ENCODE measurements at places on chromosomes 7 and 10.

DNA sequence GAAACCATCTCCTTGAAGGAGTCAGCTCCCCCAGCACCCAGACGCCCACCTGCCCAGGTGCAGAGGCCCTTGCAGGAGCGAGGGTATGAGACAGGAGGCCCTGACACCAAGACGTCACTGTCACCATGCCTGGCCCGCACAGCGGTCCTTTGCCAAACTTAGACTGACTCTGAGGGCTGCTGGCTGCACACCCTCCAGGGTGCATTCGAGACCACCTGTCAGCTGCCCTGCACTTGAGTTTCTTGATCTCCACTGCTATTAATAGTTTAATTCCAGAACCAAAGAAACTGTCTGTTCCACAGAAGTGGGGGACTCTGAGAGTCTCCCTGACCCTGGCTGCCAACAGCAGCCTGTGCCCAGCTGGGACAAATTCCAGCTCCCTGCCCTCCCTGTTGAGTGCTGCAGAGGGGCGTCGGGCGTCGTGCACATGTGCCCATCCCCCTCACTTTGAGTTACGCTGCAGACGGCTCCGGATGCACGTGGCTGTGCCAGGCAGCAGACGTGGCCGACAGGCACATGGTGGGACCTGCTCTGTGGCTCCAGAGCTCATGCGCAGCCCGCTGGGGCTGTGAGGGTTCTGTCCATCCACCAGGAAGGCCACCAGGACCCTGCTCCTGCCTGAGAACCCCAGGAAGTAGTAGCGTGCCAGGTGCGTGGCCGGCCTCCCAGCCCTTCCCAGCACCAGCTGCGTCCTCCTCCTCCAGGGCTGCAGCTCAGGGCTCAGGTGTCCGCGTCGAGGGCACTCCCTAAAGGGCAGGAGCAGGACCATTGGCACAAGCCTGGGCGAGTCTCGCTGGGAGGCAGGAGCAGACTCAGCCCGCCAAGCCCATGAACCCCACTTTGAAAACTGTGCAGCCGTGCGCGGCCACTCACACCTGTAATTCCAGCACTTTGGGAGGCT lies 24.8 kb downstream of the ELFN1 start:
- peak; percentile 19 for DNase-seq

- no peak for DNase-seq
These were observed at the start of gene C7orf33 for GRCh38 chr7:148590471-148590870. Gene C7orf33, plus strand, starts transcription at chr7:148590766. Its CDS starts 160 bp downstream, at chr7:148590926.

DNA sequence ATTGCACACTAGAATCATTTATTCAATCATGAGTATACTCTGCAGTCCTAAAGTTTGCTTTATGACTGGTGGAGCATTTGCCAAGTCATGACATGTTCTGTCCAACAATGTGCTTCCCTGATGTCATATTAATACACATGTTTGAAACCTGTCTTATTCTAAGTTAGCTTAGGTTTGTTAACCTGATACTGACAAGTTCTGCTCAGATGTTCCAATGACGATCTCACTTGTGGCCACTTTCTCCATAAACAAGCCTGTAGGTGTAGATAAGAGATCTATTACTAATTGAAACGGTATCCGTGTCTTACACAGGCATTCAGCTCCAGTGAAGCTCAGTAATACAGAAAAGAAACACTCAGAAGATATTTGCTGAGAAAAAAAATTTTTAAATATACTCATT lies 64.9 kb downstream of the GPR37 start:
- DNase-seq: no peak

DNA sequence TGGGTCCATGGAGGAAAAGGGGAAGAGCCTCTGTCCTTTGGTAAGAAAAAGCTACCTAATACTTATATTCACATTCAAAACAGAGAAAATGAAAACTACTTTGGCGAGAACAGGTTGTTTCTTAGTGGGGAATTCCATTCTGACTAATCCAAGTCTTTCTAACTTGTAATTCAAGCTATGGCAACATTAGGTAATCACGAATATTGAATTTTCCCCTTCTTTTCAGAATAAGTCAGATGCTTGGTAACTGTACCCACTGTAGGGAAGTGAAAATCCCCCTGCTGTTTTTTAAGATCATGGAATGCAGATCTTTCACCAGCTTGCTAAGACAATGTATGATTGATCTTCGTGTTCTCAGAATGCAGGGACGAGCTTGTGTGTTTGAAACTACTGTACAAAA lies 384.4 kb downstream of the TCERG1L start:
- DNase-seq: no peak

DNA sequence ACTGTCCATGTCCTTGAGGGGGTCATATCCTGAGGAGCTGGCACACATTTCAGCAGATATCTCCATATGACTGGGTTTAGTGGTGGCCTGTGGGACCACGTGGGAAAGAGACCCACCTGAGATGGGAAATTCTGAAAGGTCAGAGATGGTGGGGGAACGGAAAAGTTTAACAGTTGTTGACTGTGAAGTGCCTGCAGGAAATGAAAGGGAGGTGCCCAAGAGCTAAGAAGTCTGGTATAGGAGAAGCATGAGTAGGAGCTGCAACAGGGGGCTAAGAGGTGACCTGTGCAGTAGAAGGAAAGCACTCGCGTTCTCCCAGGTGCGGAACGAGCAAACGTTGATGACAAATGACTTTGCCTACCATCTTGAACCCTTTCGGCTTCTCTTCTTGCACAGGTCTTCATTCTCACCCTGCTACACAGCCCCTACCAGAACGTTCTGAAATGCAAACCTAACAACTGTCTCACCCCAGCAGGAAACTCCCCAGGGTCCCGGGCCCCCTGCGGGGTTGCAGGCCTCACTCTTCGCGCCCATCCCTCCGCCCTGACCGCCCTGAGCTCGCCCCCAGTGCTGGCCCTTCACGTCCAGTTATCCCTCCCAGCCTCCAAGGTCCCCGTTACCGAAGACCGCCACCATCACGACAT lies 9.8 kb upstream of the FXYD4 start:
- DNase-seq: no peak

- DNase-seq: no peak
These were observed 4.6 kb downstream of the LANCL2 start for GRCh38 chr7:55369427-55370400.

GRCh38 chr10:127949831-127950230 lies 42.9 kb downstream of the PTPRE start:
- DNase-seq: no peak

- DNase-seq: peak; percentile 86
These were observed 81.9 kb upstream of the C1GALT1 start for GRCh38 chr7:7100432-7100849.

DNA sequence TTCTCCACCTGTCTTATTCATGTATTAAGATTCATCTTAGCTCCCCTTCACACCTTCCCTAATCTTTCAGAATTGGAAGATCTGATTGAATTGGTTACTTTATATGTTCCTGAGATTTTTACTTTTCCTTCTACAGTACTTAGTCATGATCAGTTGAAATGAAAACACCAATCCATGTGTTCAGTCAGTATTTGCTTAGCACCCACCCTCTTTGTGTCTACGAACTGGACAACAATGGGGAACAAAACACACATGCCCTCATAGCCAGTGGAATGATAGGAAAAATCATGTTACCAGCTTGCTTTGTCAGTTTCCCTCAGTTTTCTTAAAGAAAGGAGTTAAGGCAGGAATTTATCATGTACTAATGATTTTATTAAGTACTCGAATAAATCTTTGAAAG lies 2.0 kb downstream of the MASTL start:
- no peak for DNase-seq

DNA sequence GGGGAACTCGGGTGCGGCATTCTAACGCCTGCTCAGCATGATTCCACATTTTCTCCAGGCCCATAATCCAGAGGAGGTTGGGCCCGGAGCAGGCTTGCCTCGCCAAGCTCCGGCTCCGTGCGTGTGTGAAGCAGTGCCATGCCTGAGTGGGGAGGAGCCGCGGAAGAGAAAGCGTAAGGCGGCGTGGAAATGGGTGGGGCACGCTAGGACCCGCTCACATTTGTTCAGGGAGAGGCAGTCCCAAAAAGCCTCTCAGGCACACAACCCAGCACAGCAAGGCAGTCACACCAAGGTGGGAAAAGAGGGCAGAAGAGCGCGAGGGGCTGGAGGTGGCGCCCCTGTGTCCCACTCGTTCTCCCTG lies 695 bp upstream of the VDAC2 start:
- DNase-seq: peak; percentile 67

- DNase-seq: no peak
These were observed 159.2 kb downstream of the KCNMA1 start for GRCh38 chr10:77478247-77478961.

DNA sequence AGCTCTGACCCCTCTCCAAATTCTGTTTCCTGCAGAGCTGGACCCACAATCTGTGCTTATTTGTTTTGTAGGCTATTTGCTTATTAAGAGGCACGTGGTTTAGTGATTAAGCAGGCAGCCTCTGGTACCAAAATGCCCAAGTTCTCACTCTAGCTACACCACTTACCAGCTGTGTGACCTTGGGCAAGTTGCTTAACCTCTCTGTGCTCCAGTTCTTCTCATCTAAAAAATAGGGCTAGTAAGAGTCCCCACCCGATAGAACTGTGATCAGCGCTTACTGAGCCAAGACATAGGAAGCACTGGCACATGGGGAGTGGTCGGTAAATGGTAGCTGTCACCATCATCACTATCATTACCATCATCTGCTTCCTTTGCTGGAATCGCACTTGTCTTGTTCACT lies 20.8 kb downstream of the C10orf105 start:
- no peak for DNase-seq

- DNase-seq: no peak
These were observed 3.0 kb downstream of the NAMPT start for GRCh38 chr7:106281585-106282318.

DNA sequence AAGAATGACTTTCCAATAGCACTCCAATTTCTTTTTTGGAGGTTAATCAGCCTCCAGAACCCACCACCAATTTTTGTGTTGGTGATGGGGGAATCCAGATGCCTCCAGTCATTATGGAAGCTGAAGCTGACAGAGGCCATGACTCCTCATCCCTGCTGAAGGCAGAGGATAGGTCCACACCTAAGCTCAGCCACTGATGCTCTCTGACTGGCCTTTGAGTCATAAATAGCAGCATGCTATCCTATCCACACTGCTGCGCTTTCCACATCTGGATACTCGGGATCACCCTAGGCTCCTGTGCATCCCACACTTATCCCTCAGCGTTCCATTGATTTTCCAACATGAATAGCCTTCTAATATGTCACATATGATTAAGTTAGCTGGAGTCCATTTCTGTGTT lies 124.2 kb downstream of the TES start:
- no peak for DNase-seq

GRCh38 chr7:18828260-18828993 lies 289.0 kb downstream of the TWIST1 start:
- DNase-seq: no peak

GRCh38 chr10:87524296-87524695 lies 19.6 kb downstream of the MINPP1 start:
- DNase-seq: no peak

DNA sequence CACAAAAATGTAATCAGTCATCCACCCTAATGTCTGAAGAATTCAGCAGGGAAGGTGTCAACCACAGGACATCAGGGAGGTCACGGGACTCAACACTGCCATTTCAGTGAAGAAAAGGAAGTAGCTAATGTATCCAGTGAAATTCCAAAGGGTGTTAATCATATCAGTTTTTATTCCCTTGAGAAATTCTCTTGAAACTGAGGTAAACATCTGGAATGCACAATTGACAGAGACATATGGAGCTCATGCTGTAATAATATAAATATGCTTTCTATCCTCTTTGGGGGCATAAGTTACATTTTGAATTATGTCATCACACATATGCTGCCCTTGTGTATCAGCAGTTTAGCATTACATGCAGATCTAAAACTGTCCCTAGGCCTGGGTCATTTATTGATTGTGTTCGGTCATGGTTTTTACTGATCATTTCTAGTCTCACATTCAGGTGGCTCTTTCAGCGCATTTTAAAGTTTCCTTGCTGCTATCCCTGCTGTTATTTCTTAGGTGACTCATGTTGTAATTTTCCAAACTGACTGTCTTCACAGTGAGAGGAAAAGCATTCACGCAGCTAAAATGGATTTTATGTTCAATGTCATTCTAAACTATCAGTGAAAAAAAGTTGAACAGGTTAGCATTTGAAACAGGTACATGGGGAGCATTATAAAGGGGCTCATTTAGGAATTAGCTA lies 273.9 kb downstream of the TSPAN12 start:
- no peak for DNase-seq

All from posterior cingulate gyrus (tissue), 11 donors.